Stimulated activated CD8-positive, alpha-beta memory T cell treated with anti-CD3 and anti-CD28 coated beads, Interleukin-15, amount 100 ng/mL, for 4 hours (primary cell): ENCODE measurements at places on chromosomes 1 and 21.

DNA sequence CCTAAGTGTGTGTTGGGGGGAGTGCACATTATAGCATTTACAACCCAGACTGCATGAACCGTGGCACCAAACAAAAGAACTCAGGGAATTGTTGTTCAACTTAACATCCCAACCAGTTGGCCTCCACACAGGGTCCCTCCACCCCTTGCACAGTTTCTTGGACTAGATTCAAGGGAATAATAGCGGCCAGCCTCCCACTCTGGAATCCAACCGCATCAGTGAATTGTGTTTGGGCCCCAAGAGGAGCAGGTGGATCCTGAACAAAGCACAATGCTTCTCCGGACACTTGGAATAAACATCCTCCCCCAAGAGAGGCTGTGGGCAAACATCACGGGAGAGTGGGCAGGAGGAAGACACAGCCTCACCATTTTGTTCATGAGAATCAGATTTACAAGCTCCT lies 18.2 kb downstream of the CD34 start:
- no peak for DNase-seq

- DNase-seq = no peak
Measured at GRCh38 chr1:47555306-47555705, 117.5 kb downstream of the FOXD2 start.

- no peak for DNase-seq
Measured at GRCh38 chr1:118504867-118505266, 319.8 kb upstream of the SPAG17 start.

GRCh38 chr21:36926989-36927718 lies 39.3 kb downstream of the HLCS start:
- DNase-seq = no peak

DNA sequence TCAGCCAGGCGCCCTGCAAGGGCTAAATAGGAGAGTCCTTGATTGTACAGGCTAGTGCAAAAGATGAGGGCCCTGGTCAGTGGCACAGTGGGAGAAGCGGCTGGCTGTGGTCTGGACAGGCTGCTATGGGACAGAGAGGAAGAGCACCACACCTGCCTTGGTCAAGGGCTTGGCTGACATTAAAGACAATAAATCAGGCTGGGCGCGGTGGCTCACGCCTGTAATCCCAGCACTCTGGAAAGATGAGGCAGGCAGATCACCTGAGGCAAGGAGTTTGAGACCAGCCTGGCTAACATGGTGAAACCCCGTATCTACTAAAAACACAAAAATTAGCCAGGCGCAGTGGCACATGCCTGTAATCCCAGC lies 62.9 kb downstream of the NID1 start:
- DNase-seq = no peak

DNA sequence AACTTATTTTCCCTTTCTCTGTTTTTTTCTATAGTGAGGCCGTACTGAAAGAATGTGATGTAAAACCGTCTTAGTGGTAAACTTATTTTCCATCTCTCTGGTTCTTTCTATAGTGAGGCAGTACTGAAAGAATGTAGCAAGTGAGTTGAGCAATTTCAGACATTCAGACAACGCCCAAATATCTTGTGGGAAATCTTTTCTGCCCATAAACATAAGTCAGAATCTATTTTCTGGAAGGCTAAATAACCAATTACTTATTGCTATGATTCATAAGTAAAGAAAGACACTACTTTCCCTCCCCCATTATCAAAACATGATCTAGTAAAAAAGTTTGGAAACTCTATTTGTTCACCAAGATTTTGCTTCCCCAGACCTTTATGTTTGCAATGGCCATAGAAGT lies 18.8 kb upstream of the SCCPDH start:
- DNase-seq = no peak
